CD4-positive, alpha-beta T cell treated with Interleukin-1 beta for 1 hour (primary cell): ENCODE measurements at places on chromosomes 4 and X.

DNA sequence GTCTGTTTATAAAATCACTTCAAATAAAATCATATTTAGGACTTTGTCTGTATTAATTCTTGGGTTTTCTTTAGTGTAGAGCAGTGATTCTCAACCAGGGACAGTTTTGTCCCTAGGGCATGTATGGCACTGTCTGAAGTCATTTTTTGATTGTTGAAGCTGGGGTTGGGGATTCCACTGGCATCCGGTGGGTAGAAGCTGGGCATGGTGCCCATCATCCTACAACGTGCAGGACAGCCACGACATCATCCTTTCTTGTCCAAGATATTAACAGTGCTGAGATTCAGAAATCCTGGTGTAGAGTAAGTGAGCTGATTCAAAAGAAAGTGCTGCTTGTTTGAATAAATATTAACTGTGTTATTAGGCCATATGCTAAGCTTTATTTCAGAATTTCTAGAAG, 28.6 kb downstream of the DCLK2 start:
- DNase-seq, result no peak

DNA sequence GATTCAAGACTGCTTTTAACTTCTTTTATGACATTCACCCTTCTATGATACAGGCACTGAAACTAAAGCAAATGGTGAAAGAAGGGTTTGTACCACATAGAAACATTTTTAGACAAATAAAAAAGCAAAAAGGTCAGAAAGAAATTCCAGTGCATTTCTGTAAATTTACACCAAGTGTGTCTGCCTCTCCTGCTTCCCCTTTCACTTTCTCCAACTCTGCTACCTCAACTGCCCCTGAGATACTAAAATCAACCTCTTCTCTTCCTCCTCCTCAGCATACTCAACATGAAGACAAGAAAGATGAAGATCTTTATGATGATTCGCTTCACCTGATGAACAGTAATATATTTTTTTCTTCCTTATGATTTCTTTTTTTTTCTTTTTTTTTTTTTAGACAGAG, 187.9 kb downstream of the LRBA start:
- no peak for DNase-seq

- no peak for DNase-seq
Measured at GRCh38 chr4:115360431-115360830, 247.0 kb upstream of the NDST4 start.

- DNase-seq, result no peak
Measured at GRCh38 chr4:156378033-156378665, 424.5 kb upstream of the CTSO start.
